ENCODE measurements at places on chromosomes 6 and 20.

DNA sequence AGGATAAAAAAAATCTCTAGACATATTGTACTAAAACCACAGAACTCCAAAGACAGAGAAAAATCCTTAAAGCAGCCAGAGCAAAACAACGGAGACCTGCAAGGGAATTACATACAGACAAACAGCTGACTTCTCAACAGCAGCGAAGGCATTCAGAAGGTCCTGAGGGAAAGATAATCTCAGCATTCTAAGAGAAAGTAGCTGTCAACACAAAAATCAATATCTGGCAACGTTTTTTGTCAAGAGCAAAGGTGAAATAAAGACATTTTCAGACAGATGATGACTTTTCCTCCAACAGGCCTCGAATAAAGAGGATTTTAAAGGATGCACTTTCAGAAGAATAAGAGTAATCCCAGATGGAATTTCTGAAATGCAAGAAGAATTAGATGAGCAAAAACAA lies 6.1 kb upstream of the SCGN start:
- no peak for DNase-seq

DNA sequence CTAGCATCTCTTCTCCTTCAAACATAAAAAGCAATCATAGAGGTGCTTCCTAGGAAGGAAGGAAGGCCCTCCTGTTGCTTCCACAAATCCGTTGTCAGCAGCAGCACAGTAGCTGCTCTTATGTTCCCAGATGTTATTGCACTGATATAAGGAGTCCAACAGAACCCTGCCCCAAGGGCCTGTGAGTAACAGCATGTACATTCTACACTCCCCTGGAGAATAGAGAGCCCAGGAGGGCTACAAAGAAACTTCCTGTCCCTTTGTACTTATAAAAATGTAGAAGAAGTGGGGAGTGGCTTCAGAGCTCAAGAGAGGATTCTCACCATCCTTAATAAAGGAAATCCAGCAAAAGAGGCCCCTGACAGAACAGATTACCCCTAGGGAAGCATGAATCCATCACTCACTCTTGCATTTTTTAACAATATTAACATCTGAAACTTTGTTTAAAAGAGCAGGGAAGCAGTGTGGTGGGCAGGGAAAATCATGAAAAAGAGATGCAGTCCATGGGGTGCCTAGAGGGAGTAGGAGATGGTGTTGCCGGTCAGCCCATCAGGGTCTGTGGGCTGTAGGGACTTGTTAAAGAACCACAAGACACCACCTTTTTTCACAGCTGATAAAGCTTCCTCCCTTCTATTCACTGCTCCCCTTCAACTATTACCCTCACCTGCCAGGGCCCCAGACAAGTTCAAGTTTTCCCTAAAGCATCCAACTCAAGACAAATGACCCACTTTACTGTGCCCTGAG lies 104.5 kb upstream of the ADGRF1 start:
- no peak for DNase-seq

GRCh38 chr20:55269913-55270312 lies 735.4 kb downstream of the CBLN4 start:
- no peak for DNase-seq

- no peak for DNase-seq
Measured at GRCh38 chr6:135135835-135136234, 45.3 kb upstream of the MYB start.

GRCh38 chr6:79833264-79833963 lies 113.9 kb downstream of the ELOVL4 start:
- no peak for DNase-seq

Measured in AG04449 (cell line).